HFF-Myc (cell line): ENCODE measurements at places on chromosomes 7 and 10.

GRCh38 chr7:16564023-16564380, 37.4 kb downstream of the LRRC72 start:
- no peak for DNase-seq

- DNase-seq: no peak
Measured at GRCh38 chr10:131534836-131535235, 223.3 kb upstream of the TCERG1L start.

DNA sequence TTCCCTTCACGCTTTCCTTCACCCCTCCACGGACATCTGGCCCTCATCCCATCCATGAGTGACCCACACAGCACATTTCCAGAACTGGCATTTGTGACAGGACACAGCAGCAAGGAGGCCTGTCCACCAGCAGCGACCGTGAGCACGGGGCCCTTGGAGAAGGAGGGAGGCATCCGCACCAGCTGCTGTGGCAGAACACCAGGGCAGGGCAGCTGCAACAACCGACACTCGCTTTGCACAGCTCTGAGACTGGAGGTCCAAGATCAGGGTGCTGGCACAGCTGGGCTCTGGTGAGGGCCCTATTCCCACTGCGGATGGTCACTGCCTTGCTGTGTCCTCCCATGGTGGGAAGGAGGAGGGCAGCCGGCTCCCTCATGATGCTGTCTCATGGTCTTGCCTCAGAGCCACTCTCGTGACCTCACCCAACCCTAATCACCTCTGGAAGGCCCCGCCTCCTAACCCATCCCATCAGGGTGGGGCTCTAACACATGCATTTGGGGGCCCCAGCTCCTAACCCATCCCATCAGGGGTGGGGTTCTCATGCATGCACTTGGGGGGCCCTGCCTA, 36.7 kb downstream of the PTPRN2 start:
- DNase-seq: no peak

GRCh38 chr10:124332426-124332825, 86.3 kb downstream of the OAT start:
- no peak for DNase-seq

GRCh38 chr7:131224996-131225395, 102.7 kb upstream of the MKLN1 start:
- DNase-seq: no peak

DNA sequence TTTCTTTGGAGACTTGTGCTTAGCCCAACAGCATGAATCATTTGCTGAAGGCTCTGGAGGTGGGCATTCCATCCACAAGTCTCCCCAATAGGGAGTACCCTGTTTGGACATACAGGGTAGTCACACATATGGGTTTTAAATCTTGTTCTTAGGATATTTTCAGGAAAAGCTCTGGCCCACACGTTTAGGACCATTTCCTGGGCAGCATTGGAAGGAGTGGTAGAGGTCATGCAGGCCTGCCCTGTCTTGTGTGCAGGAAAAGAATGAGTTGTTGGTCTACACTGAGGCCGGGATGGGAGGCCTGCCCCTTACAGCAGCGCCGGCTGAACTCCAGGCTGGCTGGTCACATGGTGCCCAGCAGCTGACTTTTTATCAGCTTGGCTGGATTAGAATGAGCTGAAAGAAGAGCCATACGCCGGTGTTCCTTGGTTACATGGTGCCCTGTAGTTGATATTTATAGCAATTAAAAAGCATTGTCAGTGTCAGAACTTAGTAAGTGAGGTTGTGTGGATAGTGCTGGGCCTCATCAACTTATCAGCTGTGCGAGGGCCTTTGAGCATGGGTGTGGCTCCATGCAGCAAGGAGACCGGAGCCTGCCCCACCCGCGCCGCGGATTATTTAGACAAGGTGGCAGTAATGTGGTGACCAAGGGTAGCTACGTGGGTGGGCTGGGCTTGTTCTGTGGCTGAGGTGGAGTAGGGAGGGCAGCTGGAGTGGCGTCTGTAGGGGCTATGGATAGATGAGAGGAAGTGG, 28.6 kb downstream of the OGDH start:
- DNase-seq: no peak

GRCh38 chr10:71748671-71749191, 24.6 kb downstream of the VSIR start:
- DNase-seq: no peak

DNA sequence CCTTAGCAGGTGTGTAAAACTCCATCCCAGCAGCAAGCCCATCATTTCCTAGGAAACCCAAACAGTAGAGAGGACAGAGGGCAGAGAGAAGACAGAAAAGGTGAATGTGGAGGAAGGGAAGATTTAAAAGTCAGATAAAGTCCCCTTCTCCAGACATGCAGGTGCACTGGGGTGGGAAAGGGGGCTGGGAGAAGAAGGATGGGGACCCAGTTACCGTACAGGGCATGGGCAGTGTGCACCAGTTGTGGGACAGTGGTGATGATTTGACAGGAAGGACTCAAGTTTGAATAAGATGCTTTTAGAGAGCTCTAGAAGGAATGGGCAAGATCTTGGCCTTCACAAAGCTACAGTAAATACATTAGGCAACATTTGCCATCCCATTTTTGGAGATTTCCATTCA, 110.7 kb upstream of the PLXNA4 start:
- no peak for DNase-seq

- no peak for DNase-seq
Measured at GRCh38 chr10:33698033-33698432, 363.6 kb upstream of the NRP1 start.

- DNase-seq: peak; percentile 14
Measured at GRCh38 chr10:60048091-60048501, 141.7 kb upstream of the CCDC6 start.

DNA sequence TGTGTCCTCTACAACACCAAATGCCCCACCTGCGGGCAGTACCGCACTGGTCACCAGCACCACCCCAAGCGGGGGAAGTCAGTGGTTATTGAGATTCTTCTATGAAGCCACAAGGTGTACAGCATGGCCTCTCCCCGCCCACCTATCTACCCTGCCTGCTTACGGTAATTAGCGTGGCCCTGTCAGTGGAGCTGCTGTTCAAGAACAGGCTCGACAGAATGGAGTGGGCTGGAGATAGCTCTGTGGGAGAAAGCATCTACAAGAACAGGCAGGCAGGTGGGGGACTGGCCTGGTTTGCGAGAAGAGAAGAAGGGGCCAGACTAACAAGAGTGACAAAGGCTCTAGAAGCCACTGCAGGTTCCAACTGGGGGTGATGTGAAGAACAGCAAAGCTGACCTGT, 108.3 kb downstream of the RNF216 start:
- no peak for DNase-seq
